ENCODE measurements at places on chromosomes 5 and 9. TPM values are rescaled to one million over a fixed set of nuclear protein-coding genes. Genes with fewer than 3 reads are reported as not detected.

The ALDH1B1 gene
- total RNA-seq, result 10.4 TPM

The MYOT gene
- total RNA-seq, result not detected

The RMRP gene
- 966 TPM for total RNA-seq

The FOXD4L6 gene
- not detected for total RNA-seq

The EIF4E1B gene
- total RNA-seq, result not detected

The NEUROG1 gene
- not detected for total RNA-seq

The ANKRD31 gene
- total RNA-seq, result 0.16 TPM

DNA sequence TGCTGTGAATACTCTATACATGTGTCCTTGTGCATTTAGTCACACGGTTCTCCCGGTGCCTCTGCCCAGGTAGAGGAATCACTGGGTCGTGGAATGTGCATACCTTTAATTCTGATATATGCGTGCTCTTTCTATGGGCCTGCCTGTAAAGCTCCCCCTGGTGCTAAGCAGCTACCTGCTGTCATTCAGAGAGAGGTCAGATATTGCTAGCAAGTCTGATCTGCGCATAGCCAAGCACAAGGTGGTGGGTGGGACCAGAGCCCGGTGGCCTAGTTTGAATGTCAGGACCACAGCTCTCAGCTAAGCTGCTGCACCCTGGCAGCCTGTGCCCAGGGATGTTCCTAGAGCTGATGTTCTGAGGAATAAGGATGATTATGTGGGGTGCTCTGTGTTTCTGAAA lies 33.4 kb downstream of the TJP2 start:
- DNase-seq, result no peak

DNA sequence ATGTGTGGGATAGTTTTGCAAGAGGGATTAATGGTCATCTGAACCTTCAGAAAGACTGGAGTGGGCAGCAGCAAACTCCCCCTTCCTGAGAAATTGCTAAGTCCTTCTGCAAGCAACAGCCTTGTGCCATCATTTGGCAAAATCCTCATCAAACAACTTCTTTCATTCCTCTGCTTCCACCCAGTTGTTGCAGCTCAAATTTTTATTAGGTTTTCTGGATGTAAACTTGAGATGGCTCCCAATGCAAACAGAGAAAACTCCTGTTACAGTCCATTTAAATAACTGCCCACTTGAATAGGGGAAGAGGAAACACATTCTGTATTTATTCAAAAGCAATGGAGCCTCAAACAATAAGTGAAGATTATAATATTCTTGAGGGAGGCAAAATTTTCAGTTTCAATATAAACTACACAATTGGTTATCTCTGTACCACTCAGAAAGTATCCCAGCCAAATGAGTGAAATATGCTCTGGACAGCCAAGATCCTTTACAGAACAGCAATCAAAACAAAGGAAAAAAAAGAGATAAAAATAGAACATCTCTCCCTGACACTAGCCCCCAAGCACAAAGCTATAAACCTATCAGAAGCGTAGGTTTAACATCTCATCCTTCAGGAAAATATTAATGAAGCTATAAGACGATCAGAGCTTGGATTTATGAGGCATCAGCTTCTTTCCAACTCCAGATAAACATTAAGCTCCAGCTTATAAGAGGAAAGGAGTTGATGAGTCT lies 17.3 kb upstream of the DAP start:
- DNase-seq, result no peak

DNA sequence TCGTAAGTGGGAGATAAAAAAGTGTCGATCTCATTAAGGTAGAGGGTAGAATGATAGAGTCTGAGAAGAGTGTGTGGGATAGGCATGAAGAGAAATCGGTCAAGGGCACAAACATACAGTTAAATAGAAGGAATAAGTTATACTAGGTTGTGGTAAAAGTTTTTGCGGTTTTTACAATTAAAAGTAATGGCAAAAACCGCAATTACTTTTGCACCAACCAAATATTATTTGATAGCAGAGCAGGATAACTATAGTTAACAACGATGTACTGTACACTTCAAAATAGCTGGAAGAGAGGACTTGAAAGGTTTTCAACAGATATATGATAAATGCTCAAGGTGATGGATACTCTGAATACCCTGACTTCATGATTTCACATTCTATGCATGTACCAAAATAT lies 135.8 kb upstream of the CDH12 start:
- DNase-seq, result no peak

GRCh38 chr9:14485366-14485765 lies 171.4 kb upstream of the NFIB start:
- DNase-seq, result no peak

- no peak for DNase-seq
Measured at GRCh38 chr5:67050125-67050524, 146.5 kb downstream of the CD180 start.

All from fibroblast of the aortic adventitia (primary cell).